ENCODE measurements at places on chromosomes 7 and 10.

DNA sequence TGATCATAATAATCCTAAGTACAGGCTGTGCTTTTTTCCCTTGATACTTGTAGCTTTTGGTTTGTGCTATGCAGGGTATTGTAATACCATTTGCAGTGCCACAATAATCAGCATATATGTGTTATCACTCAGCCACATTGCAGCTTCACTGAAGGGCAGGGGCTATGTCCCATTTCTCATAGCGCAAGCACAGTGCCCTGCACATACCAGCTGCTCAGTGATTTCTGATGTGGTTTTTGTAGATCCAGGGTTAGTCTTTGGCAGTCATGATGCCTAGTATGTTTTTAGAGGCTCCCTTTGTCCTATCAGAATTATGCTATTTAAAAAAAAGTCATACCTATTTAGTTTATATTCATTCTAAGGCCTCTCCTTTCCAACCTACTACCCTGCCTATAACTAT lies 25.8 kb downstream of the MET start:
- DNase-seq: no peak

GRCh38 chr7:96770758-96771157 lies 61.1 kb upstream of the SEM1 start:
- no peak for DNase-seq

DNA sequence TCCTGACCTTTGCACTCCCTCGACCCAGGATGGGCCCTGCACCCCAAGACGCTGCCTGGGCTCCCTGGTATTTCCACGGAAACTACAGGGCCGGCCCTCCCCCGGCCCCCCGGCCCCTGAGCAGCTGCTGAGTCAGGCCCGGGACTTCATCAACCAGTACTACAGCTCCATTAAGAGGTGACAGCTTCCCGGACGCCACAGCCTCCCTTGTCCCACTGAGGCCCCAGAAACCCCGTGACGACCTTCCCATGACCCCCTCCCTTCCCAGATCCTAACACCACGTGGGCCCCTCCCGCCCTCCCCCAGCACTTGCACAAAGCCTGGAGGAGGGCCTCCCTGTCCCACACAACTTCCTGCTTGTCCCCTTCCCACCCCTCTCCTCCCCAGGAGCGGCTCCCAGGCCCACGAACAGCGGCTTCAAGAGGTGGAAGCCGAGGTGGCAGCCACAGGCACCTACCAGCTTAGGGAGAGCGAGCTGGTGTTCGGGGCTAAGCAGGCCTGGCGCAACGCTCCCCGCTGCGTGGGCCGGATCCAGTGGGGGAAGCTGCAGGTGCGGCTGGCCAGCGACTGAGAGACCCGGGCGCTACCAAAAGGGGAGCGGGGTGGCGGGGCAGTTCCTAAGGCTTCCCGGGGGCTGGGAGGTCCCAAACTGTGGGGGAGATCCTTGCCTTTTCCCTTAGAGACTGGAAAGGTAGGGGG lies 5.7 kb downstream of the NOS3 start:
- no peak for DNase-seq

DNA sequence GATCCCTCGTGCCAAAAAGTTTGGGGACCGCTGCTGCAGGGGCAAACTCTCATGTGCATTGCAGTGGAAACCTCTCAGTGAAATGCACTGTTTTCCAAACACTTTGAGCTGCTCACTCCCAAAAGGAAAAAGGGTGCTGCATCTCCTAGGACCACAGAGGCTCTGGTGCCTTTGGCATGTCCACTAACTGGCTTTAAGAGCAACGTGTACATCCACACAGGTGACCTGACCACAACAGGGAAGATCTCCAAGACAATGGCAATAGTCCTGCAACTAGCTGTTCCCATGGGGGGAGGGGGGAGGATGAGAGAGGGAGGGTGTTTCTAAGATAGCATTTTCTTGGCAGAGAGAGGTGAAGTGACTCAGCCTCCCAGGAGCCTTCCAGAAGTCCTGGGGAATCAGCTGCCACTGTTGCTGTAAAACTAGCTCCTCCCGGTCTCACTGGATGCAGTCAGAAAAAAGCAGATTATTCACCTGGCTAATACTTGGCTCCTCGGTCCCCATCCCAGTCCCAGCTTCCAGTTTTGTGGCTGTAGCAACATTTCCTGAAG lies 181.7 kb downstream of the HECW1 start:
- no peak for DNase-seq

GRCh38 chr7:30309842-30310435 lies 25.5 kb downstream of the ZNRF2 start:
- no peak for DNase-seq

DNA sequence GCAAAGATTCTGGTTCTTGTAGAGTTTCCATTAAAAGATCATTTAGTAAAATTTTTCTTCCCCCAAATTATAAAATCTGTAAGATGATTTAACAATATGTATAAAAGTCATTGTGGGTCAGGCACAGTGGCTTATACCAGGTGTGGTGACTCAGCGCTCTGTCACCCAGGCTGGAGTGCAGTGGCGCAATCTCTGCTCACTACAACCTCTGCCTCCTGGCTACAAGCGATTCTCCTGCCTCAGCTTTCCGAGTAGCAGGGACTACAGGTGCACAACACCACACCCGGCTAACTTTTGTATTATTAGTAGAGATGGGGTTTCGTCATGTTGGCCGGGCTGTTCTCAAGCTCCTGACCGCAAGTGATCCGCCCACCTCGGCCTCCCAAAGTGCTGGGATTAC lies 68.0 kb downstream of the SEPTIN14 start:
- DNase-seq: no peak

Data from liver (tissue), 10 donors.